Stimulated activated naive CD4-positive, alpha-beta T cell (primary cell): ENCODE measurements at places on chromosomes 12 and 14.

DNA sequence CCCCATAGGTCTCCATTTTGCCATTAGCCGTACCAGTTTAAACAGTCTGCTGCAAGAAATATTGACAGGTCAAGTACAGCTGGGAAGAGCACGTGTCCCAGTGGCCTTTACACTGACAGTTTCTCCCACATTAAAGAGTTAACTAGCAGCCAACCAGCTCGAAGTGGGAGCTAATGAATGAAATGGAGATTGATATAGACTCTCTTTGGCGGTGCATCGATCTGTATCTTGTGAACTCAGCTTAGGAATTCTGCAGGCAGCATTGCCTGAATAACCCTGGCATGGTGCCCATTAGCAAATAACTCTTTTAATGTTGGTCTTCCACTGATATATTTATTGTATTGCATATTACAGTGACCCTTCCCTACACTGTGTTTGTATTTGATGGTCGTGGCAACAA is 319.4 kb downstream of the EGLN3 start:
- no peak for DNase-seq

DNA sequence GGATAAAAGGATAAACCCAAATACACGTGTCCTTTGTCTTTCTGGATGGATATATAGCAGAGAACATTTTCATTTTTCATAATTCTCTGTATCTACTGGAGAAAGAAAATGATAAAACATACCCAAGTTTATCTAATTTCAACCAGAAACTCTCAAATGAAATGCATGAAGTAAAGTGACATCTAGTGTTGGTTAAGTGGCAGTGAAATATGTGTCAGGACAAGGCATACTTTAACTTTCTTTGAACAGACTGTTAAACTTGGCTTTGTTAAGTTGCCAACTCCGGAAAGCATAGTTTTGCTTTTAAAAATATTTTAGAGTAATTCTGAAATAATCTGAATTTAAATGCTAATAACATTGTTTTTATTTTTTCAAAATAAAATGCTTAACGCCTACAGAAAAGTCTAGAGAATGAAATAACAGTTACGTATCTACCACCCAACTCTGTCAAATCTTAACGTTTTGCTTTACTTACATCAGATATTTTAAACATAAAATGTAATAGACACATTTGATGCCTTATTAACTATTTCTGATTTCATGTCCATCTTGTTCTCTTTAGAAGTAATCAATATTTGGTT is 25.2 kb upstream of the NTN4 start:
- no peak for DNase-seq

- no peak for DNase-seq
Measured at GRCh38 chr12:41527534-41528116, 339.5 kb downstream of the PDZRN4 start.

GRCh38 chr14:68263563-68264259 is 444.1 kb downstream of the RAD51B start:
- no peak for DNase-seq

DNA sequence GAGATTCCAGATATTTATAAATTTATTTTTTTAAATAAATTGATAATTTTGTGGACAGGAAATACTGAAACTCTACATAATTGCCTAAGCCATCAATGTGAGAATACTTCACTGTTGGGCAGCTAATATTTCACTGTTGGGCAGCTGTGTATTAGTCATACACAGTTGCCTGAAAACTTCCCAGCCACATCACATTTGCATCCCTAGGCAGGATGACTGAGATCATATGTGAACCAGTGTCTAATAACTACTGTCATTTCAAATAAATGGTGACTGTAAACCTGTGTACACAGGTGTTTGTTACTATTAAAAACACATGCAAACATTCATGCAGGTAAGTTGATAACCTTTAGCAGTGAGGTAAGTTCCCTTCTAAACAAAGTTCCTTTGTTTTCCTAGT is 43.9 kb downstream of the TMTC3 start:
- DNase-seq, result no peak

GRCh38 chr12:8911606-8912268 is 2.6 kb upstream of the PHC1 start:
- no peak for DNase-seq

GRCh38 chr12:90246688-90247087 is 538.0 kb upstream of the ATP2B1 start:
- no peak for DNase-seq

DNA sequence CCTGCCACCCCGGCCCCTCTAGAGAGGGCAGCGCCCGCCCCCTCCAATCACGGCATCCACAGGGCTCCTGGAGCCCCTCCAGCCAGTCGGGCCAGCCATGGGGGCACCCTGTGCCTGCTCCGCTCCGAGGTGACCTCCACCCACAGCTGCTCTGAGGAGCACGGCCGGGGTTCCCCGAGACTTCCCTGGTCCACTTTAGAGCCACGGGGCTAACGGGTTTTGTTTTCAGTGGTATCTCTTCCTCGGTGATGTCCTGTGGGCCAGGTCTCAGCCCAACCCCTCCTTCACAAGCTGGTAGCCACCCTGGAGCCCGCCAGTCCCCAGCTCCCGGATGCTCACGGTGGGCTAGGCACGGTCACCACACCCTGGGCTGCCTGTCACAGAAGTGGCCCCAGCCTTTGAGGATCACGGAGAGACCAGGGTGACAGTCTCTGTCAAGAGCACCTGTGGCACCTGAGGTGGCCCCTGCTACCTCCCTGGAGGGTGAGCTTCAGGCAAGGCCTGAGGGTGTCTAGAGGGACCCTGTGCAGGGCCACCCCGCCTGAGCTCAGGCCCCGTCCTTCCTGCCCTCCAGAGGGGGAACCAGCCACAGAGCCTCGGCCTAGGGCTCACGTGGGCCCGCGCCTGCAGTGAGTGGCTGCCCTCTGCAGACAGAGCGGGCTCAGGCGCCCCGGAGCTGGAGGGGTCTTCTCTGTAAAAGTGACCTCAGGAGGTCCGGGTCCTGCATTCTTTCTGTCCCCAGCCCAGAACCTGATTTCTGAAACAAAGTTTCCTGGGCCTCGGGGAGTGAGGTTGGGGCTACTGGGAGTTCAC is 146.0 kb upstream of the C14orf180 start:
- no peak for DNase-seq

DNA sequence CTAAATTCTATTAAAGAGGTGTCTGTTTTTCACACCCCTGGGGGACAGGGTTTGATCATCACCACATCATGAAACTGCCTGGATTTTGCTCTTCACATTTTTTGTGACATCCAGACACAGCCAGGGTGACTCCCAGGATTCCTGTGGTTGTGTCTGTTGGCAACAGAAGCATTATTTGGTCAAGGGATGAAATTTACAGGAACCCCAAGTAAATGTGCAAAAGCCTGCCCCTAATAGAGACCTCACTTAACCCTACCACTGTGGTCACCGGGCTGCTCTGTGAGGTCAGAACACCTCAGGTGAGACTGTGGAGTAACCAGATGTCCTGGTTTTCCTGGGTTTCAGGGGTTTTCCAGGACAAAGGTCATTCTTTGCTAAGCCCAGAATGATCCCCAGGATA is 103.8 kb downstream of the DAD1 start:
- DNase-seq, result no peak

GRCh38 chr14:44961151-44961553 is 595 bp downstream of the KLHL28 start:
- peak; percentile 53 for DNase-seq
